Daoy (cell line): ENCODE measurements at places on chromosomes 7 and 10. TPM values are rescaled to one million over a fixed set of nuclear protein-coding genes. Genes with fewer than 3 reads are reported as not detected.

Gene SLC29A4
- 0.36 and 1.4 TPM in 2 replicates for total RNA-seq

Gene DDX50
- 44.9 and 47.9 TPM in 2 replicates for total RNA-seq

Gene TMEM236
- total RNA-seq, result 0.06 TPM in 1 of 2 replicates, not detected in the other

Gene SLC26A3
- total RNA-seq, result not detected in 2 replicates

Gene TMEM270
- total RNA-seq, result 0.69 and 1.5 TPM in 2 replicates

Gene ASB10
- not detected in 2 replicates for total RNA-seq

Gene DAGLB
- 20.0 and 21.5 TPM in 2 replicates for total RNA-seq

Gene DPP6
- 0.24 and 0.91 TPM in 2 replicates for total RNA-seq

- no peak for DNase-seq
Observed at GRCh38 chr10:11548768-11549099, 62.7 kb downstream of the USP6NL start.

DNA sequence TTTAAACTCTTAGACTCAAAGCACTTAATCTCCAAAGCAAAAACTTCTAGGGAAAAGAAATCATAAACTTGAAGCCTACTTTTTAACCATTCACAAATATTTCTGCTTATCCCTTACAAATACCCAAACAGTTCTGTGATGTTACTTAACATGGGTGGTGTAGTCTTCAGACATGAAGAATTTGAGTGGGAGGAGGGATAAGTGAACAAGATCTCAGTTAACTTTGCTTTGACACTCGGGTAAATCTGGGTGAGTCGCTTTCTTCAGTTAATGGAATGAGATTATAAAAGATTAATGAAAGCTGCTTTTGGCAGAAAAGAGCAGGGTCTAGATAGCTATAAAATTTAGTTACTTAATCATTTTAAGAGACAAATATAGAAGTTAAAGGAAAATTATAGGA is 47.5 kb downstream of the RNF133 start:
- DNase-seq, result no peak

GRCh38 chr7:3188946-3189345 is 112.1 kb upstream of the SDK1 start:
- no peak for DNase-seq

DNA sequence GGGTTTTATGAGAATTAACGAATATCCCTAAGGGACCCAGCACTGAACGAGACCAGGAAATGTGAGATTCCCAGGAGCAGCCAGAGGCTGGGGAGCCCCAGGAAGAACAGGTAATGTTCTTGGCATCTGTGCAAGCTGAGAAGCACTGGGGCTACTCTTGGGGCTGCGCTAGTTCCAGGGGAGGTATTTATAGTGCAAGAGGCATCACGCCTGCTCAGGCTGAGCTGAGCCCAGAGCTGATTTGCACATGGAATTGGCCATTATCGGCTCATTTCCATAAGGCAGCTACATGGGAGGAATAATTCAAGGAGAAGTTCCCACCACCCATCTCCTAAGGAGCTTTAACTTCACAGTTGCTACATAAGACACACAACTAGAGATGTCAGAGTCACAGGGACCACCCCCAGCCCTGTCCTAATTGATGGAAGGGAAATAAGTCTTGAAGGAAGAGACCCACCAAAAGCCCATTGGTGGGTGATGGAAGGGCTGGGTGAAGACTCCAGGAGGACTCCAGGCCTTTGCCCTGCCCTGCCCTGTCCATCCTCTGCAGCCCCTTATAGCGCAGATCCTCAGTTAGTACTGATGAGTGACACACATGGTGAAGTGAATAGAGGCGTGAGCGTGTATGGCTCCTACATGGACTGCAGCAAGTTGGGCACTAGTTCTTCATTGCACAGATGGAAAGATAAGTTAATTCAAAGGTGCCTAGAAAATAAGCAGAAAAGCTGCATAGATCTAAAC is 178.9 kb downstream of the GRID1 start:
- DNase-seq, result no peak

GRCh38 chr7:144796919-144797318 is 38.9 kb downstream of the TPK1 start:
- no peak for DNase-seq

- DNase-seq, result no peak
Observed at GRCh38 chr10:76119515-76119914, 688.1 kb downstream of the LRMDA start.

DNA sequence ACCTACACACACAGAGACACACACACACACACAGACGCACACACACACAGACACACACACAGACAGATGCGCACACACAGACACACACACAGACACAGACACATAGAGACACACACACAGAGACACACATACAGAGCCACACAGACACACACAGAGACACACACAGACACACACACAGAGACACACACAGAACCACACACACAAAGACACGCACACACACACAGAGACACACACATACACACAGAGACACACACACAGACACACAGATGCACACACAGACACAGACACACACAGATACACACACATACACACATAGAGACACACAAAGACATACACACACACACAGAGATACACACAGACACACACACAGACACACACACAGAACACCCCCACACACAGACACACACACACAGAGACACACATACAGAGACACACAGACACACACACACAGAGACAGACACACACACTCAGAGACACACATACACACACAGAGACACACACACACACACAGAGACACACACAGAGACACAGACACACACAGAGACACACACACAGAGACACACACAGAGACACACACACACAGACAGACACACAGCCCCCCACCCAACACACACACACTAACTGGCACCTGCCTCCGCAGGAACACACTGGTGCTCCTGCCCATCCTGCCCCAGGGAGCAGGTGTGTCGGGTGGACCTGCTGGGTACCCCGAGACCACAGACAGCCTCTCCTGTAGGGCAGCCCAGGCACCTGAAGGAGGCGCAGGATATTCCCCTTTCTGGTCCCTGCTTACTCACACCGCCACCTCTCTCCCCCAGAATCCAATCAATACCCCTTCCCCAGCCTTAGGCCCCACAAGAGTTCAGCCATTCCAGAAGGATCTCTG is 5.4 kb upstream of the FZD9 start:
- DNase-seq, result no peak

DNA sequence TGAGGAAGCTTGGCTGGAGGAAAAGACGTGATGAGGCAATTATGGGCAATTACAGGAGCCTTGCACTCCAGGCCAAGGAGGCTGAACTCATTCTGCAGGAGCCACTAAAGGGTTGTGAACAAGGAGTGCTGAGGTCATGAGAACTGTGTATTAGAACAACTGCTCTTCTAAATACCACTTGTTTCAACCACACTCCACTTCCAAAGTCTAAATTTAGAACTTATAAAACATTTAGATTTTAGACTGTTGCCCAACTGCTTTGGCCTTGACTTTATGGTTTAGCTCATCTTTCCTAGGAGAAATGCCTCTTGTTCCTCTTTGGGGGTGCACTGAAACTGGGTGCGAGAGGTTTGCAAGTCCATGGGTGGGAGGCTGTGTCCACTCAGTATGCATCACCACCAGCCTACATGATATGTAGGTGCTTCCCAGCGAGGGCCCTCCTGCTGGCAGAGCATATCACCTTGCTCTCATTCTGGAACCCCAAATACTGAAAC is 199.7 kb upstream of the AOAH start:
- no peak for DNase-seq

DNA sequence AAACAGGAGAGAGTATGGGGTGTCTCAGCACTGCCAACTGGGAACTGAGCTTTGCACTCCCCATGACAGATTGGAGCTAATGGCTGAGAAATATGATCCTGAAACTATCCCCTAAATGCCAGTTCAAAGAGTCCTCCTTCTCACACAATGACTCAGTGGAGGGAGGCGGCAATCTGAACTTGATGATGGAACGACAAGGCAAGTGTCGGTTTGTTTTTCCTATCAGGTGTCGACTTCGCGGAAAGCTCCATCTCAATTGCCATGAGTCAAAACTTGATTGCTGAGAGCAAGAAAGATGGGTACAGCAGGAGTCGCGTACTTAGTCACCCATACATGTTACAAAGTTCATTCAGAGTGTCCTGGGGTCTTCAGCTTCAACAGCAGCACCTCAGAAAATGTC is 52.5 kb downstream of the NPY start:
- DNase-seq, result peak; percentile 54

DNA sequence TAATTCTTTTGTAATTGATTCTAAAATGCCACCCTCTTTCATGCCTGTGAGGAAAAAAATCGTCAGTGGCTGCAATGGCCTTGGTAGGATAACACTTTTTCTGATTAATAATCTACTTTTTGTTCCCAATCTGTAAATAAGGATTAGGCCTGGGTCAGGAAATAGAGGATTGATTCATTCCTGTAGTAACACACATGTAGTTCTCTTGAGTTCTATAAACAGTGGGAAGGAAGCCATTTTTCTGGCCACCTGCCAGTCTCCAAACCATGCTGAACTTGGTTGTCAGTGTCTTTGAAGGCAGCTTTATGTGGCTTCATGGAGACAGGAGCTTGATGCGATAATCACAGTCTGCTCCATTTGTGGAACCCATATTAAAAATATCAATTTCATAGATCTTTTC is 169.3 kb upstream of the NFE2L3 start:
- no peak for DNase-seq

GRCh38 chr7:1263391-1263951 is 30.8 kb downstream of the UNCX start:
- DNase-seq, result no peak
